RWPE2 (cell line): ENCODE measurements at places on chromosomes 4 and X.

DNA sequence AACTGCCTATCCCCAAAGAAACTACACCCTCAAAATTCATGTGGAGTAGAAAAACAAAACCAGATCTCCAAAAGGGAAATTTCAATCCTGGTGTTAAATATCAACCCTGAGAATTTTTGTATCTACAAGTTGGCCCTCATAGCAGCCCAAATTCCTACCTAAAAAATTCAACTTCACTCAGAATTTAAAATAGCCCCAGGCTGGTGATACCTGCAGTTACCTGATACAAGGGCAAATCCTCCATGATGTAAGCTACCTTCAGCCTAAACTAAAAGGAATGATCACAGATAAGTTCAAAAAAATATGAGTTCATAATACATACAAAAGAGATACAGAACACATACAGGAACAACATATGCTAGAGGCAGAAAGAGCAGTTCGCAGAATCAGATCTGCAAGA lies 138.4 kb downstream of the HNRNPD start:
- H3K27ac ChIP-seq = no peak overlapping the region
- no peak for DNase-seq
- peaks cover 10% of the 10 kb centered on the region for H3K4me1 ChIP-seq

DNA sequence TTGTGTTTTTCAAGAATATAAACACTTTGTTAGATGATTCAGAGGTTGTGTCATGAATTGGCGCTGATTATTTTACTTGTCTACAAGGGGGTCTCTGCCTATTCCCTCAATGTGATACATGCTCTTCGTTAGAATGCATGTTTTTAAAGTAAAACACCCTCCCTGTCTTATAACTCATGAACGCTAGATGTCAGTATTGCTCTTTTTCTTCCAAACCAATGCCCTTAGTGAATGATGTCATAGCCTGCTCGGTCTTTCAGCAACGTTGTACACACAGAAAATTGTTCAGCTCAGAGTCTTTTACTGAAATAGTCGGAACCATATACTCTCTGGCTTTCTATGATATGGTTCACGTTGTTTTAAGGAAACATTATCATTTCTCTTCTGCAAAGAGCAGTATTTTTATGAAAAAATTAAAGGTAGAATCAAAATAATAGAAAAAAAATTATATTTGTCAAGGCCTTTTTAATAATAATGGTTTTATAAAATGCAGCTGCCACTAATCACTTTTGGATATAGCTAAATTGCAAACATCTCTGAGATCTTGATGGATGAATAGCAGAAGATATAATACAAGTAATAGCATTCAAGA lies 292.9 kb downstream of the TLL1 start:
- H3K4me1 ChIP-seq = no peaks in the 10 kb centered on the region
- no peak overlapping the region for H3K4me3 ChIP-seq
- H3K27me3 ChIP-seq = no peaks in the 10 kb centered on the region
- H3K36me3 ChIP-seq = no peaks in the 10 kb centered on the region
- H3K27ac ChIP-seq = no peak overlapping the region

DNA sequence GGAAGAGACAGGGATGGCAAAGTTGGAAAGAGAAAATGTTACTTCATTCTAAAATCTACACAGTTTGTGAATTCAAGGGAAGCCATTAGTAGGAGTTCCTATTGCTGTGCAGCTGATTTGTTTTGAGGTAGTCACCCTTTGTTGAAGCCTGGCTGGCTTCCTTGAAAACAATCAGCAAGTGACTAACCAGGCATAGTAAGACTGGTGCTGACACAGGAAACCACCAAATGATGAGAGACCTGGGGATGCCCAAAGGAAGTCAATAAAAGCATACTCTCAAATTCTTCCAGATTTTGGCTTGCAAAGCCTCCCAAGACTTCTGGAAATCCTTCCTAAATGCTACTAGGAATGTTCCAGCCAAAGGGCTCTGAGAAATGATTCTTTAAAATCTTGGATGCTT lies 23.9 kb upstream of the PRDM8 start:
- no peak overlapping the region for H3K4me3 ChIP-seq
- H3K27me3 ChIP-seq = no peaks in the 10 kb centered on the region
- H3K27ac ChIP-seq = peak overlapping the region; percentile 16

DNA sequence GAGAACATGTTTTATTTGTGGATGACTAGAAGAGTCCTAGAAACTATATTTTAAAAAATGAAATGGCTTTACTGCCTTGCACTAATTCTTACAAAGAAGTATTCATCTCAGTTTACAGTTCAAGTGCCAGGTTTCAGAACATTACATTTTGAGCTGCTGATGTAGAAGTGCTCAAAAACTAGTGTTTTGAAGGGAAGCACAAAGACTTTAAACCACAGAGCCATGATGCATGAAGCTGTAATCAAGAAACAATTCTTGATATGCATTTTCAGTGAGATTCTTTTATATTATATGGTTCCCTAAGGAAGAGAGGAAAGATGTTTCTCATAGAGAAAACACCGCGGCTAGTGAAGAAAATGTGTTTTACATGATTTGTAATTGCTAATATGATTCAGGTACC lies 1163.0 kb downstream of the RAPGEF2 start:
- H3K4me3 ChIP-seq = no peak overlapping the region
- no peaks in the 10 kb centered on the region for H3K4me1 ChIP-seq
- DNase-seq = no peak
- no peaks in the 10 kb centered on the region for H3K36me3 ChIP-seq
- H3K27ac ChIP-seq = no peak overlapping the region
- H3K27me3 ChIP-seq = no peaks in the 10 kb centered on the region
